Amniotic stem cell (primary cell): ENCODE measurements at places on chromosomes 1 and 21.

- no peak for DNase-seq
Measured at GRCh38 chr1:201016211-201016651, 7.3 kb downstream of the KIF21B start.

DNA sequence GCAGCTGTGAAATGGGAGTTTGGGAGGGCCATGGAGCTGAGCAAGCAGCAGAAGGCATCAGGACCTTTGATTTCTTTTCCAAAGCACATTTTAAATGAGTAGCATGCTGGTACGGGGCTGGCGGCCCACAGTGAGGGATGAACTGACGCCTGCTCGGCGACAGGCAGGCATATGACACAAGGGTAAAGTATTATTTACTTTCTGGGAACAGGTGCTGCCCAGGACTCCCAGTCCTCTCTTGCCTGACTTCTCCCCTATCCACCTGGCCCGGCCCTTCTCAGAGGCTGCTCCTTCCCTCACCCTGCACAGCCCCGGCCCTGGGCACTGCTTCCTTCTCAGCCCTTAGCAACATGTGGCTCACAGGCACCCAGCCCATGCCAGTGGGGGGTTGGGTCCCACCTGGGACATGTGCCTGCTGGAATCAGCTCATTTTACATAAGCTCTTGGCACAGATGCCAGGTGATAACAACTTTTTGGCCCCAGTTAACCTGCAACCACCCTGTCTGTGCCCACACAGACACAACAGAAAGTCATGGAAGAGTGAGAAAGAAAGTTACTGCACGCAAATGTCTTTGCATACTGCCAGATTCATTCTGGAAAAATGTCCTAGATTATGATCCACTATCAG, 112.3 kb upstream of the GADD45A start:
- no peak for DNase-seq

- no peak for DNase-seq
Measured at GRCh38 chr21:26739189-26739588, 106.0 kb downstream of the ADAMTS1 start.

GRCh38 chr1:57549300-57549699, 125.4 kb upstream of the DAB1 start:
- DNase-seq = no peak

- DNase-seq = no peak
Measured at GRCh38 chr1:221961532-221962292, 219.8 kb upstream of the DUSP10 start.

GRCh38 chr1:20037877-20038276, 32.1 kb upstream of the PLA2G5 start:
- no peak for DNase-seq

GRCh38 chr1:43329995-43330751, 7.4 kb upstream of the MPL start:
- peak; percentile 14 for DNase-seq

DNA sequence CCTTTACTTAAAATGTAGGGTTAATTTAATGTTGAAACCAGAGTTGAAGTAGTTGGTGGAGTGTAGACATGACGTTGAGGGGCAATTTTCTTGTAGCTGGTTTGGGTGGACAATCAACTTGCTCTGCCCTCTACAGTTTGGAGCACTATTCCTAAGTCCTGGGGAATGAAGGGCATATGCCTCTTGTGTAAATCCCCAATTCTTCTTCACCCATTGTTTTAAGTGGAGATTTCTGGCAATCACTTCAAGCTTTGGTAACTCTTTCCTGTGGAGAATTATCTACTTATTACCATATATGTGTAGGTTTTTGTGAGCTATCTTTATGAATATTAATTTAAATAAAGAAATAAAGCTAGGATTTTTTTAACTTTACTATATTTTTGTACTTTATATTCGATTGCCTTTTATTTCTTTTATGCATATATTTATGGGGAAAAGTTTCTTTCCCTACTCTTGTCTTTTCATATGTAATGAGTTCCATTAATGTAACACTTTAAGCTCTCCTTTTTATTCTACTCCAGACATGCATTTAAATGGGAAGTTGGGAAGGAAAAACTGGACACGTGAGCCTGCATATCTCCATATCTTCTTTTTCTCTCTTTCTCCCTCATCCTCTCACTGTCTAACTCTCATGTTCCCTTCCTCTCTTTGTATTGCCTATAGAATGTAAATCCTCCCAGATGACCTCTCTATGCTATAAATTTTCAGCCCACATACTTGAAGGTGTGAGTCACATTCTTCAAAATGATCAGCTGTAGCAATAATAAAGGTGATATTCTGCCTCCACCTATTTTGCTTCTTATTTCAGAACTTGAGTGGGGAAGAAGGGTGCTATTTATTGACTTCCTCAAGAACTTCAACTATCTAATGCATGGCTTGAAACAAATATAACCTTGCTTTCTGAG, 276.7 kb downstream of the PTPRC start:
- no peak for DNase-seq

DNA sequence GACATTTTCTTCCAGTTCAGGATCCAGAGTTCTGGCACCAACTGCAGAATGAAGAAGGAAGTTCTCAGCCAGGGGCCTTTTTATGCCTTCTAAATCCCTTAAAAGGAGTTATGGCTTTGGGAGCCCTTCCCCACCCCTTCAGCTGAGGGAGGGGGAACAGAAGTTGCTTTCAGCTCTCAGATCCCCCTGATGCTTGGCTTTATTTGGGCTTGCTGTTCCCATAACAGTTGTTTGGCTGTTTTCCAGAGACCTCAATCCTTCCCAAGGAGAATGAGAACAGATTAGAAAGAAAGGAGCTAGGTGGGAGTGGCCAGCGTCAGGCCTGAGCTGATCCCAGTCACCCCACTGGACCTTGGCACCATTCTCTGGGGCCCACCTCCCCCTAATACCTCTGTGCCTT, at the start of gene RPE65:
Gene RPE65 (minus strand): TSS at position 54 of the 400 bp plus-strand sequence. CDS start 49 bp downstream, at position 5.
- no peak for DNase-seq

DNA sequence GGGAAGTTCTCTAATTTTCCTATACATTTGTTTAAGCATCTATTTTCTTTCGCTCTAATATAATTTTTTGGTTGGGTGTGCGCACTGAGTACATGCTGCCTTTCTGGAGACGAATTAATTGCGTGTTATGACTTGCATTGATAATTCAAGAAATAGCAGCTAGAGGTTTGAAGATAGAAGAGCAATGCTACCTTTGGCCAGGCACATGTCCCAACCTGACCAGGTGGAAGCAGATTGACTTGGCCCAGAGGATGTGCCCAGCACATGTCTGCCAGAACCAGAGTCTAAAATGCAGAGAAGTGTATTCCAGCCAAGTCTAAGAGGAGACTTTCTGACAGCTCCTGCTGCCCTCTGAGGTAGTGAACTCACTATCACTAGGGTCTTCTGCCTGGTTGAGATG, 114.3 kb downstream of the SLC35F3 start:
- no peak for DNase-seq

GRCh38 chr1:156864796-156865195, 4.1 kb downstream of the NTRK1 start:
- DNase-seq = no peak

DNA sequence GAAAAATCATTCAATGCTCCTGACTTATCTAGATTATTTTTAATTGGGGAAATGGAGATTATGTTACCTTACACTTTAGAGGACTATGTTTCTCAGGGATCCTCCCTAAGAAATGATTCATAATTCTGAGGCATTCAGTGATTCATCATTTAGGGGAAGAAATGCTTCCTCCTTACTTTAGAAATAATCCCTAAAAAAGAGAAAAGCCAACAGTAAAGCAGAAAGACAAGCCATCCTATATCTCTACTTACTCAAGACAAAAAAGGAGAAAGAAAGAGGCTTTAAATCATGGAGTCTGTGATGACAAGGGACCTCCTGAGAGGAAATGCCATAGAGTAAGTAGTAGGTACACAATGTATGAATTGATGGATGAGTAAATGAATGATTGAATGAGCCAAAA, 137.0 kb downstream of the BRINP2 start:
- DNase-seq = no peak

GRCh38 chr1:34759503-34760357, at the start of gene GJB4:
Gene GJB4, plus strand, starts transcription at chr1:34759740. Its CDS starts 1,515 bp downstream, at chr1:34761255.
- DNase-seq = no peak

- no peak for DNase-seq
Measured at GRCh38 chr1:15676688-15677661, 7.1 kb upstream of the PLEKHM2 start.

GRCh38 chr1:213871179-213871578, 116.6 kb upstream of the PROX1 start:
- DNase-seq = no peak

- peak; percentile 28 for DNase-seq
Measured at GRCh38 chr1:234676103-234676594, 66.2 kb upstream of the IRF2BP2 start.

DNA sequence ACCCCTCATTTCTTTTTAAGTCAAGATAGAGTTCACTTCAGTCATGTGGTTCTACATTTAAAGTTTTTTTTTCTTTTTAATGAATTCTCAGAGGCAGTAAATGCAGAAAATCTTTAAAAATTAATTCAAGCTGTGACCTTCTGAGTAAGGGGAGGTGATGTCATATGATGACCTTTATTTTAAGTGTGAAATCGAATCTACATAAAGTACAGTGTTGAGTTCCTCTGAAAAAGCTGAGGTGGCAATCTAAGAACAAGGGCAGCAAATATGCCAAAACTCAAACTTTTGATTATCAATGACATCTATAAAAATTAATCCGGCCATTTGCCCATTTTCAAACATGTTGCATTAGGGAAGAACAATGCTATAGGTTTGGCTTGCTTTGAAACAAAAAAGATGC, 173.5 kb downstream of the CDC7 start:
- DNase-seq = no peak

DNA sequence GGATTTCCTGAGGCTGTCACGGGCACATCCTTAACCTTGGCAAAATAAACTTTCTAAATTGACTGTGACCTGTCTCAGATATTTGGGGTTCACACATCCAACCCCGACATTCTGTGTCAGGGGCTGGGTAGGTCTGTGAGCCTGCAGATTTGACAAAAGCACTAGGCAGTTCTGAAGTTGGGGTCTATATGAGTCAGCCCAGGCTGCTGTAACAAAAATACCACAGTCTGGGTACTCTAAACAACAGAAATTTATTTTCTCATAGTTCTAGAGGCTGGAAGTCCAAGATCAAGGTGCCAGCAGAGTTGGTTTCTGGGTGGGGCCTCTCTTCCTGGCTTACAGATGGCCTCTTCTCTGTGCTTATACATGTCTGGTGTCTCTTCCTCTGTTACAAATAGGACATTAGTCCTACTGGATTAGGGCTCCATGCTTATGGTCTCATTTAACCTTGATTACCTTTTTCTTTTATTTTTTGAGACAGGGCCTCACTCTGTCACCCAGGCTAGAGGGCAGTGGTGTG, 3.0 kb upstream of the CPLANE2 start:
- no peak for DNase-seq

- no peak for DNase-seq
Measured at GRCh38 chr1:19330449-19331135, 18.5 kb downstream of the SLC66A1 start.
